ENCODE measurements at places on chromosomes 2 and 18. TPM values are rescaled to one million over a fixed set of nuclear protein-coding genes. Genes with fewer than 3 reads are reported as not detected.

- DNase-seq = no peak
Measured at GRCh38 chr2:55165626-55166025, 66.5 kb downstream of the CLHC1 start.

DNA sequence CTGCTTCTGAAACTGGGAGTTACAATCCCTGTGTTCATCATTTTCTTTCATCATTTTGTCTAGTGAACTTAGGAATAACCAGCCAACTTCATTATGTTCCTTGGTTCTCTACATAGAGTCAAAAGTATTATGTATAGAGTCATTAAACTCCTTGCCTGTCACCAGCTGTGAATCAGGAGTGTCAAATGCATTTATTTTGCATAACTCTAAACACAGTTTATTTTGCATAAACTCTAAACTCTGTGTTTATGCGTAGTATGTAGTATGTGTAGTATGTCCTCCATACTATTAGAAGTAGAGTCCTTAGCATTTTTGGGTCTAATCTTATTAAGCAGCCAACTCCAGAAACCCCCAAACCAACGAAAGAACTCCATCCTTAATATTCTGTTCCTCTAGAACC lies 164.4 kb downstream of the EVA1A start:
- no peak for DNase-seq

- DNase-seq = peak; percentile 73
Measured at GRCh38 chr2:36785179-36785795, 88.8 kb downstream of the VIT start.

Gene FBXO48
- total RNA-seq = 1.9 TPM

Gene RTP5
- 0.16 TPM for total RNA-seq

- no peak for DNase-seq
Measured at GRCh38 chr18:51039138-51040112, 9.4 kb downstream of the SMAD4 start.

DNA sequence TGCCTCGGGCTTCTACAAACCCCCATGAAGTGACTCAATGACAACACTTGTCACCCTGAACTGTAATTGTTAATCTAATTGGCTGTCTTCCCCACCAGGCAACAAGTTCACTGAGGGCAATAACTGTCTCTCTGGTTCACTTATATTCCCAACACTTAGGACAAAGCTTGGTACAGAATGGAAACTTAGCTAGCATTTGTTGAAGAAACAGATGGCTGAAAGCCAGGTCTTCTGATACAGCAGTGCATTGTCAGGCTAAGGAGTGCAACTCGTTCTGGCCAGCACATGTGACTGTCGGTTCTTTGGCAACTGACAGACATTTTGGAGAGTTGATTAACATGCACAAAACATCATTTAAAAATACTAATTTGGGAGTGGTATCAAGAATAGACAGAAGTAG lies 14.6 kb upstream of the DNAJC27 start:
- no peak for DNase-seq

Gene SPATA3
- not detected for total RNA-seq

Gene NT5DC4
- total RNA-seq = not detected

GRCh38 chr2:218005028-218005427 lies 2.2 kb upstream of the TNS1 start:
- DNase-seq = no peak

DNA sequence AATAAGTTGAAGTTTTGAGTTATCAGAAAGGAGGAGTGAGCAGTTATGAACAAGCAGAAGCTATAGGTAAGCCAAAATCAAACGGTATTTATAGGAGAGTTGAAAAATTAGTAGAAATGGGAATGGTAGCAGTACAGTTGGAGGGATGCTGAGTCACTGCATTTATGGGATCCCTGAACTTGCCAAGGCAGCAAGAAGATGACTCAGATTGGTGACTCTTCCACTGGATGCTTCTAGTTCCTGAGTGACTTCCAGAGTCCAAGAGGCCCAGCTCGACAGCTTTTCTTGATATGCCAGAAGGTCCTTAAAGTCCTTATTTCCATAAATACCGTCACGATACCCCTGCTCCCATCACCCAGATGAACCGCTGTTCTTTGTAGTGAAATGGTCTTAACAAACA lies 31.1 kb upstream of the ACTR3 start:
- DNase-seq = no peak

GRCh38 chr18:12408247-12408869 lies 629 bp downstream of the PRELID3A start:
- peak; percentile 17 for DNase-seq

Gene NAGK
- 58.0 TPM for total RNA-seq

Gene ERBB4
- 0.27 TPM for total RNA-seq

- DNase-seq = no peak
Measured at GRCh38 chr18:36947820-36948348, 119.0 kb downstream of the KIAA1328 start.

DNA sequence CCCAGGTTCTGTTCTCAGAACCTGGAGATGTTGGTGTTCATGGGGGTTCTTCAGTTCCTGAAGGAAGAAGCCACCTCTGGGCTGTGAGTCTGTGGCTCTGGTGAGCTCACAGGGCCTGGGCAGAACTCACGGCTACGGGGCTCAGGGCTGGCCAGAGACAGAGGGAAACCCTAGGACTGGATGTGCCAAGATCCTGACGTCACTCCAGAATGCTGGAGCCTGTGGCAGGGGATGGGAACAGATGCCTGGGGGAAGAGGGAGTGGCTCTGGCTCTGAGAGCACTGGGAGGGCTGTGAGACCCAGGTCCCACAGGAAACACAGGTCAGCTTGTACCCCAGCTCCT lies at the start of gene OTOF:
TSS of gene OTOF (minus strand) at position 214 of the 343 bp plus-strand sequence.
- no peak for DNase-seq

- no peak for DNase-seq
Measured at GRCh38 chr2:176081837-176082524, 1.8 kb downstream of the EVX2 start.

GRCh38 chr2:30336978-30337841 lies 105.9 kb downstream of the LBH start:
- peak; percentile 57 for DNase-seq

DNA sequence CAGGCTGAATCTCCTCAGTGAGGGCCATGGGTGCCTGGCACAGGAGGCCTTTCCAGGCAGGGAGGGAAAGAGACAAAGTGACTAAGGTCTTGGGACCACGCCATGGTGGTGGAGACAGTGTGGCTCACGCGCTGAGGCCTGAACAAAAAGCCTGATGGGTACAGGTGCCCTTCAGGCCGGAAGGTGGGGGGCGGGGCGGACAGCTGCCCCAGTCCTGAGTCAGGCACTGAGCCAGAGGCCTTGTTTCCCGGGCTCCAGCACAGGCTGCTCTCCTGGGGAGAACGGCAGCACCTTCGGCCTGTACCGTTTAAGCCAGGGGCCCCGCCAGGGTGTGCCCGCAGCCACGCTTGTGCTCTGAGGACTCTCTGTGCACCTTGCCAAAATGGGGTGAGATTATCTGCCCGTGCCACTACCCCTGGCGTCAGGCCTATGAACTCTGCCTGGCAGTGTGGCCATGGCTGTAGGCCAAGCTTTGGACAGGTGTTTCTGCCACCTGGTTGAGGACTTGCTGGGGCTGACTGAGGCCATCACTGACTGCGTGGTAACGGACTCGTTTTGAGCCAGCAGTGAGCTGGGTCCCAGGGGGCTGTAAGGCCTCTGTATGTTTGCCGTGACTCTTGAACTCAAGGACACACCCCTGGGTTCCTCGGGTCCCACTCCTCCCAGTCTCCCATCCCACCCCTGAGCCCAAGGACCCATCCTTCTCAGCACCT lies 31.7 kb upstream of the DNMT3A start:
- DNase-seq = peak; percentile 57

Gene ITGA4
- 4.4 TPM for total RNA-seq

DNA sequence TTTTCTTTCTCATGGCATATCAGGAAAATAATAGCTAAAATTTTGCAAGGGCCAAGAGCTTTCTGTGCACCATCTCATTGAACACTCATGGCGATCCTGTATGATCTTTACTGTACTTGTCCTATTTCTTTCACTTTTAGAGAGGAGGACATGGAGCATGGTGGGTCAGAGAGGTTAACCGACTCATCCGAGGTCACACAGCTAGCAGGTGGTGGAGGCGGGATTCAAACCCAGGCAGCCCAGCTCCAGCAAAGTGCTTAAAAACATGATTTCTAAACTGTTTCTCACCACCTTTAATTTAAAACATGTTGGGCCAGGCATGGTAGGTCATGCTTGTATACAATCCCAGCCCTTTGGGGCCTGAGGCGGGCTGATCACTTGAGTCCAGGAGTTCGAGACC lies 6.4 kb downstream of the NGEF start:
- DNase-seq = no peak

Gene DPYSL5
- total RNA-seq = not detected

GRCh38 chr2:46885376-46885775 lies 30.2 kb downstream of the MCFD2 start:
- no peak for DNase-seq

Gene PLB1
- 0.64 TPM for total RNA-seq

DNA sequence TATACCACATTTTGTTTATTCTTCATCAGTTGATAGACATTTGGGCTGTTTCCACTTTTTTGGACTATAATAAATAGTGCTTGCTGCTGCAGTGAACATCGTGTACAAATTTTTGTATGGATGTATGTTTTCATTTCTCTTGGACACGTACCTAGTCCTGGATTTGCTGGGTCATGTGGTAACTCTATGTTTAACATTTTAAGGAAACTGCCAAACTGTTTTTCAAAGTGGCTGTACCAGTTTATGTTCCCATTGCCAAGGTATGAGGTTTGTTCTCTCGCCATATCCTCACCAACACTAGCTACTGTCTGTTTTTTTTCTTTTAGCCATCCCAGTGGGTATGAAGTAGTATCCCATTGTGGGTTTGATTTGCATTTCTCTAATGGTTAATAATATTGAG lies 42.5 kb downstream of the GREB1L start:
- DNase-seq = no peak

DNA sequence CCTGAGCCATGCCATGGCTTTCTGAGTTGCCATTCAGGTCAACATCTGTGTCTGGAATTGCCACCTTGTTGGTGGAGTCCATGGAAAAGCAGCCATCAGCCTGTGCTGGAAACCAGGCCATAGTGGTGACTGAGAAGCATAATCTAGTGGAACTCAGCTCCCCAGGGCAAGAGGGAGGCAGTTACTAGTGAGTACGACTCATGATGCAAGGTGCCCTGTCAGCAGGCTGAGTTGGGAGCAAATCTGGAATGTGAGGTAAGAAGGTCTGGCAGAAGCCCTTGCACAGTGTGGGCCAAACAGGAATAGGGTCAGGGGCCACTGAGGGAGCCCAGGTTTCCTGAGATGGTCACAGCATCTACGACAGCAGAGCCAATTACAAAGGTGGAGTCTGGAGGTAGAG lies 37.1 kb downstream of the SULT1C2 start:
- DNase-seq = no peak

DNA sequence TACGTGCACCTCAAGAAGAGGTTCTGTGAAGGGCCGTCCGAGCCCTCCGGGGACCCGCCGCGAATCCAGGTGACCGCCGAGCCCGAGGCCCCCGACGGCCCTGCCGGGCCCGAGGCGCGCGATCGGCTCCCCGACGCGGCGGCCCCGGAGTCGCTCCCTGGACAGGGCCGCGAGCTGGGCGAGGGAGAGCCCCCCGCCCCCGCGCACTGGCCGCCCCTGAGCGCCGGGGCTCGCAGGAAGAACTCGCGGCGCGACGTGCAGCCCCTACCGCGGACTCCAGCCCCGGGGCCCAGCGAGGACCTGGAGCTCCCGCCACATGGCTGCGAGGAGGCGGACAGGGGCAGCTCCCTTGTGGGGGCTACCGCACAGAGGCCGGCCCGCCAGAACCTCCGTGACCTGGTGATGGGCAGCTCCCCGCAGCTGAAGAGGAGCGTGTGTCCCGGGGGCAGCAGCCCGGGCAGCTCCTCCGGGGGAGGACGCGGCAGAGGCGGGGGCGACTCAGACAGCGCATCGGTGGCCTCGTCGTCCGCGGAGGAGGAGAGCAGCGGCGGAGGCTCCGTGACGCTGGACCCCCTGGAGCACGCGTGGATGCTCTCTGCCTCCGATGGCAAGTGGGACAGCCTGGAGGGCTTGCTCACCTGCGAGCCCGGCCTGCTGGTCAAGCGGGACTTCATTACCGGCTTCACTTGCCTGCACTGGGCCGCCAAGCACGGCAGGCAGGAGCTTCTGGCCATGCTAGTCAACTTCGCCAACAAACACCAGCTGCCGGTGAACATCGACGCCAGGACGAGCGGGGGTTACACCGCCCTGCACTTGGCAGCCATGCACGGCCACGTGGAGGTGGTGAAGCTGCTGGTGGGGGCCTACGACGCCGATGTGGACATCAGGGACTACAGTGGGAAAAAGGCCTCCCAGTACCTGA lies 812 bp downstream of the SOWAHC start:
- DNase-seq = peak; percentile 31

Measured in transverse colon (tissue), 4 donors.